ENCODE measurements at places on chromosomes 7 and 10. TPM values are rescaled to one million over a fixed set of nuclear protein-coding genes. Genes with fewer than 3 reads are reported as not detected.

Gene PDZD7
- total RNA-seq, result 3.1 TPM

Gene RFC2
- 9.6 TPM for total RNA-seq

Gene HMX2
- not detected for total RNA-seq

Gene FAM237B
- total RNA-seq, result not detected

DNA sequence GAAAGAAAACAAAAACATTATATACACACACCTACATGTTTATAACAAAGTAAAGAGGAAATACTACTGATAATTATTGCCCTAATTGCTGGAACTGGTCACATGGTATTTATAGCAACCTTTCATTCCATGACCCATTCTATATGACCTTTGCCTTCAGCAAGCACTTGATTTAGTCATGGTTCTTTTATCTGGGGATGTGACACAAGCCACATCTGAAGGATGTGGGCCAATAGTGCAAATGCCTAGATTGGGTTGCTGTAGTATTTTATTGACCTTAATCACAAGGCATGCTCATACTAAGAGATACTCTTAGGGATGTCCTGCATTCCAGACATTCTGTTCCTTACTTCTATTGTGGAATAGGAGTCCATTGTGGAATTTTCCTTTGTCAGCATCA is 723.5 kb upstream of the POM121L12 start:
- no peaks in the 10 kb centered on the region for H3K27me3 ChIP-seq
- no peaks in the 10 kb centered on the region for H3K36me3 ChIP-seq
- DNase-seq, result no peak
- no peaks in the 10 kb centered on the region for H3K4me1 ChIP-seq

DNA sequence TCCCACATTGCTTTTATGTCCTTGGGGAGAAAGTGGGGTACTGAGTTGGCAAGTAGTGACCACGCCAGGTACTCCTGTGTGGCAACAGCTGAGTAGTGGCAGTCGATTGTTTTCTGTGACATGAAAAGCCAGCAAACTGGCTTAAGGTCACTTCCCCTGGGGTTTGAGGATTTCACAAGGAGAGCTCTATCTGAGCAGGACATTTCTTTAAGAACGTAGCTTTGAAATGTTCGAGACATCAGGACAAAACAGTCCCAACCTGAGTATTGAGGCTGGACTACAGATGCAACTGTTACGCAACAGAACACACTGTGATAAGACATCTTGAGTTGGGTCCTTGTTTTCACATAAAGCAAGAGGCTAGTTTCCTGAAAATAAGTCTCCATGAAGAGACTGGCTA is 146.7 kb upstream of the KLF14 start:
- H3K4me3 ChIP-seq, result no peak overlapping the region
- no peak overlapping the region for H3K27ac ChIP-seq
- H3K4me1 ChIP-seq, result no peaks in the 10 kb centered on the region
- DNase-seq, result no peak

Measured in CD4-positive, alpha-beta T cell (primary cell).